NCI-H1436 (cell line): ENCODE measurements at places on chromosomes 12 and 14.

DNA sequence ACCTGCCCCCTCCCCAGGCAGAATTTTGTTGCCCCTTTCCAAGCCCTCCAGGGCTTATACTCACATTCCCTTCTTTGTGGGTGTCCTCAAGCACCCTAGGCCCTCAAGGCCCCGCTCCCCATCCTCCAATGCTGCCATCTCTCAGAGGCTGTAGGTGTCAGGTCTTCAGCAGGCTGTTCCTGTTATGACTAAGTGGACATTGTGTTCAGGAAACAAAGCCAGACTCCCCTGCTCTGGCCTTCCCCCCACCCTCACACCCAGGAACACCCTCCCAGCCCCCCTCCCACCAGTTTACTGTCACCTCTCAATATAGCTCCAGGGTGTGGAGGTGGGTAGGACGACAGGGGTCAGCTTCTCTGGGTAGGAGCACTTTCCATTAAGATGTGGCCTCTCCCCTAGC is 1.4 kb upstream of the MYH6 start:
- no peak for DNase-seq

DNA sequence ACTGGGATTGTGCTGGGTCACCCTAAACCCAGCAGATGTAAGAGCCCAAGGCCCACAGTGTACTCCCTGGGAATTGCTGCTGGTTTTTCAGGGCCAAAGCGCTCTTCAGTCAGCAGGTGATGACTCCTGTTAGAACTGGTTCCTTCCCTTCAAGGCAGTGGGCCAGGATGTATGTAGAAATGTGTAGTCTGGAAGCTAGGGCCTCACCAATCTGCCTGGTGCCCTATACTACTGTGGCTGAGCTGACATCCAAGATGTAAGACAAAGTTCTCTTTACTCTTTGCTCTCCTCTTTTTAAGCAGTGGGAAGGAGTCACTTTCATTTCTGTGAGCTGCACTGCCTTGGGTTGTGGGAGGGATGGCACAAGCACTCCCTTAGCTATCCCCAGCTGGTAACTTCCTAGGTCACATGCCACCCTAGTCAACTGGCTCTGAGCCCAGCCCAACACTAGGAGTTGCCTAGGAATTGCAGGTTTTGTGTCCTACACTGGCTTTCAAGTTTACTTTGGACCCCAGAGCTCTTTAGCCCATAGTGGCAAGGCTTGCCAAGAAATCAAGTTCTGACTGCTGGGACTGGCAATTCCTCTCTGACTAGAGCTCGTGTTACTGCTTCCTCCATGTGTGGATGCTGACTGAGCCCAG is 249.2 kb downstream of the C12orf50 start:
- DNase-seq: no peak

GRCh38 chr12:76109879-76110278 is 25.4 kb upstream of the NAP1L1 start:
- no peak for DNase-seq

GRCh38 chr12:46933947-46934346 is 108.2 kb upstream of the SLC38A4 start:
- DNase-seq: peak; percentile 28

GRCh38 chr12:102484428-102484958 is 4.1 kb upstream of the IGF1 start:
- DNase-seq: peak; percentile 22

DNA sequence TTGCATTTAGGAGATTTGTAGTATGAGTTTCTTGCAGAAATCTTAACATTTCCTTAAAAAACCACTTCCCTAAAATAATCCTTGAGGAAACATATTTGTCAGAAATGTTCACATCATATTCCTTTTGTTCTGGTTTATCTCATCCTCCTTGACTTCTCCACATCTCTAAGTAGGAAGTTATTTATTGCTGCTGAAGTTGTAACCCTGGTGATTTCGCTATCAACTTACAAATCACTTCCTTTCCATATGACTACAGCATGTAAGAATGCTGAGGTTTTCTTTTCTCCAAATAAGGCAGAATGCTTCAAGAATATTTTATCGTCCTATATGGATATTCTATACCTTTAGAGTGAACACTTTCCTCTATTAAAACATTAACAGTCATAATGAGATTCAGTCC is 751.7 kb downstream of the NRXN3 start:
- DNase-seq: no peak

- no peak for DNase-seq
Observed at GRCh38 chr12:122412851-122413433, 9.5 kb downstream of the CLIP1 start.

- DNase-seq: no peak
Observed at GRCh38 chr14:34980337-34980900, 2.4 kb upstream of the SRP54 start.

- DNase-seq: no peak
Observed at GRCh38 chr14:90628825-90629224, 187.4 kb downstream of the TTC7B start.

GRCh38 chr12:125687403-125687802 is 622.2 kb downstream of the AACS start:
- no peak for DNase-seq

GRCh38 chr12:39685854-39686657 is 66.5 kb upstream of the ABCD2 start:
- DNase-seq: no peak

DNA sequence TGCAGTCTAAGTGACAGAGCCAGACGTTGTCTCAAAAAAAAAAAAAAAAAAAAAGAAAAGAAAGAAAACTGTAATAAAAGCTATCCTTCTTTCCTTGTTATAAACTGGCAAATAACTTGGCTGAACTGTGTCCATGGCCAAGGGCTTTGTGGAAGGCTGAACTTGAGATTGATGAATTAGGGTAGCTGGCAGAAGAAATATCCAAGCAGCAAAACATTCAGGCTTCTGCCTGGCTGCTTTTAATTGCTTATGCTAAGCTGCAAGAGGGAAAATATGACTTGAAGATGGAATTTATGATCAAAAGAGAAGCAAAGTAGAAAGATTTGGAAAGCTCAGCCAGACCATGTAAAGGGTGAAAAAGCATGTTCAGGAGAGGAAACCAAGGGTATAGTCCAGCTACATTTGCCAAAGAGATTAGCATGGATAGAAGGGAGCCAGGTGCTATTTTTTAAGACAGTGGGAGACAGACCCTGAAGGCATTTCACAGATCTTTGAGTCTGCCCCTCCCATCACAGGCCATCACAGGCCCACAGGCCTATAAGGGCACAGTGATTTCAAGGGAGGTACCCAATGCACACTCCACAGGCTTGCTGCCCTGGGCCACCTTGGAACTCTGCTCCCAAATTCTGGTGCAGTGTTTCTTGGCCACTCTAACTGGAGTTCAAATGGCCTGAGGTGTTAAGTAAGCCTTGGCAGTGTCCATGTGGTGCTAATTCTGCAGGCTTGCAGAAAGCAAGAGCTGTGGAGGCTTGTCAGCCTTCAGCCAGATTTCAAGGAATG is 226.0 kb downstream of the AEBP2 start:
- no peak for DNase-seq

GRCh38 chr12:57173089-57173488 is 25.7 kb upstream of the LRP1-AS start:
- DNase-seq: no peak
